ENCODE measurements at places on chromosomes 12 and 14.
A peak's percentile ranks its signal among the peaks of the same experiment; 100 is the strongest.

DNA sequence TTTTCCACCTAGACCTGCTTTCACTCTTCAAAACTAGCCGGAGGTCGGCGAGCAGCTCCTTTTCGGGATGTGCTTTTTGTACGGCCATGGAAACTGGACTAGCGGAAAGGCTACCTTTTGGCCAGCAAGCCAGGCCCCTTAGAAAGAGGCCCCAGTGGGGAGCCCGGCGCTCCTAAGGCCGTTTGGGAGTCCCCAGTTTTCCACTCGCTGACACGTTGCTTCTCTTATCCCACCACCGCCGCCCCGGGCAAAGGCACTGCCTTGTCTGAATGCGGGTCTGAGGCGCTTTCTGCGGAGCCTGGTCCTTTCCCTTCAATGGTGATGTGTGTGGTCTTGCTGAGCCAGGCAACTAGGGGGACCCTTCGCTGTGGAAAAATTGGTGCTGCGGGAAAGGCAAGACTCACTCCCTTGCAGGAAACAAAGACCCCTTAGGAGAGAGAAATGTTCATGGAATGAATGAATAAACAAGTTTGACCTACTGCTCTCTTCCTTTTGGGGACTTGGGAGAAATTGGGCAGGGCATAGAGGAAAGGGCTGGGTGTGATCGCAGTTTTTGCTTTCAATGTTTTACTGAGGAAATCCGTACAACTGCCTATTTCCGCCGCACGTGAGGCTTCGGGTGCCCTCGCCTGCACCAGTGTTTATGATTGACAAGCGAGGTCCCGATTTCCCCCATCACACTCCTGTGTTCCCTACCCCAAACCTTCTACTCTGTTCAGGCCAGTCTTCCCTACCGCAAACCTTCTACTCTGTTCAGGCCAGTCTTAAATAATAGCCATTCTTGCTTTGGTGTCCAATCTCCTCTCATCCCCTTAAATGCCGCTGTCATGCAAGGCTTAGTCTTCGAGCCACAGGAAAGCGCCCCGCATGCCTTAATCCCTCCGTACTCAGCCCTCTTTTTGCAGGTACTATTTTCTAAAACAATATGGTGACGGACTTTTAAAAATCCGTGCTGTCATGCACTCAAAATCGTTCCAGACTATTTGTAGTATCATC is 1.0 kb upstream of the SLC38A2 start:
- DNase-seq, result no peak

DNA sequence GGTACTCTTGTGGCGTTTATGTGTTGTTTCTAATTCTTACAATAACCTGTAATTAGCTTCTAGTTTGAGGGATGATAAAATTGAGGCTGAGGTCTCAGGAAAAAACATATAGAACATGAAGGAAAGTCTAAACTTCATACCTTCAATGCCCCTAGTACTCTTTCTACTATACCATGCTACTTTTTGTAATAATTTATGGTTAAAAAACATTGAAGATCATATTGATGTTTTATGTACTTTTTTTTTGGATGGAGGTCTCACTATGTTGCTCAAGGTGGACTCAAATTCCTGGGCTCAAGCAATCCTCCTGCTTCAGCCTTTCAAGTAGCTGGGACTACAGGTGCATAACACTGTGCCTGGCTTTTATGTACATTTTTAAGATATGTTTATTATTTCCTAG is 13.8 kb downstream of the G2E3 start:
- DNase-seq, result no peak

DNA sequence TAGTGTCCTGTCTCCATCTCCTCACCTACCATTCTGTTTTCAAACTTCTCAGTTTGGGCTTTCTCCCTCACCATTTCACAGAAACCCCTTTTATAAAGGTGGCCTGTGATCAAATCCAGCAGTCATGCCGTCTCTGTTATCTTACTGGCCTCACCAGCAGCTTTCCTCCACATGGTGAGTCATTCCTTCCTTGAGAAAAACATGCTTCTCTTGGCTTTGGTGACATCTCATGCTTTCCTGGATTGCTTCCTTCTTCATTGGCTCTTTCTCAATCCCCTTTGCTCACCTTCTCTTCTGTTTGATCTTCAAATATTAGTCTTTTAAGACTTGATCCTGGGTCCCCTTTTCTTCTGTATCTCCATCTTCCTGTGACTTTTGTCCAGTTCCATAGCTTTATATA is 164.9 kb downstream of the ANO4 start:
- peak; percentile 13 for DNase-seq

DNA sequence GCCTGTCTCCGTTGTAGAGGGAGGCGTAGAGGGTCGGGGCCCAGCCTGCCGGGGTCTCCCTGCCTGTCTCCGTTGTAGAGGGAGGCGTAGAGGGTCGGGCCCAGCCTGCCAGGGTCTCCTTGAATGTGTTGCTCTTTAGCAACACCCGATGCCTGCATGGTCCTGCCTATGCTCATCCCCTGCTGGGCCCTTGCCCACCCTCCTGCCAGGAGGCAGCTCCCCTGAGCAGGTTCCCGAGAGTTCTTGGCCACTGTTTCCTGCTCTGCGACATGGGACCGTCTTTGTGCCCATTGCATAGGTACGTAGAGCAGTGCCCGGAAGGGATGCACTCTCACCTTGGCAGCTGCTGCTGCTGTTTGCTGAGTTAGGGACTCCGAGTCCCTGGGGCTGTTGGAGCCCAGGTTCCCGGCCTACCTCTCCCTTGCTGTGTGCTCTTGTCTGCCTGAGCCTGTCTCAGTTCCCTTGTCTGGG is 3.3 kb downstream of the KIF26A start:
- DNase-seq, result no peak

- DNase-seq, result no peak
These were observed 63.1 kb upstream of the PLBD1 start for GRCh38 chr12:14630793-14631192.

GRCh38 chr14:90805662-90806540 is 10.3 kb downstream of the TTC7B start:
- no peak for DNase-seq

- DNase-seq, result no peak
These were observed 36.1 kb downstream of the PARP11 start for GRCh38 chr12:3837049-3837448.

DNA sequence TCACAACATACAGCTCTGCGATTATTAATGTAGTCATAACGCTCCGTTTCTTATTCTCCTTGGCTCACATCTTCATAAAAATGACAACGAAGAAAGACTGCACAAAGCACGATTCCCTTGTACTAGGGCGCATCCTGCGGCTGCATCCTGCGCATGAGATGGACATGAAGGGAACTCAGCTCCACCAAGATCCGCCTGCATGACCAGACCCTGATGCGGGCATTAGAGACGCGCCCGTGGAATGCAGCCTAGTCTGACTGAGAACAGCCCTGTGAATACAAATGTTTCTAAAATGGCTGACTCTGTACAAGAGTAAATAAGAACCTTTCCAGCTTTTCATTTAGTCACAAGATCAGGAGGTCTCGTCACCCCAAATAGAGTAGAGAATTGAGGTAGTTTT is 422.2 kb downstream of the NOVA1 start:
- DNase-seq, result no peak

GRCh38 chr14:54761835-54762234 is 140.8 kb downstream of the GCH1 start:
- DNase-seq, result no peak

DNA sequence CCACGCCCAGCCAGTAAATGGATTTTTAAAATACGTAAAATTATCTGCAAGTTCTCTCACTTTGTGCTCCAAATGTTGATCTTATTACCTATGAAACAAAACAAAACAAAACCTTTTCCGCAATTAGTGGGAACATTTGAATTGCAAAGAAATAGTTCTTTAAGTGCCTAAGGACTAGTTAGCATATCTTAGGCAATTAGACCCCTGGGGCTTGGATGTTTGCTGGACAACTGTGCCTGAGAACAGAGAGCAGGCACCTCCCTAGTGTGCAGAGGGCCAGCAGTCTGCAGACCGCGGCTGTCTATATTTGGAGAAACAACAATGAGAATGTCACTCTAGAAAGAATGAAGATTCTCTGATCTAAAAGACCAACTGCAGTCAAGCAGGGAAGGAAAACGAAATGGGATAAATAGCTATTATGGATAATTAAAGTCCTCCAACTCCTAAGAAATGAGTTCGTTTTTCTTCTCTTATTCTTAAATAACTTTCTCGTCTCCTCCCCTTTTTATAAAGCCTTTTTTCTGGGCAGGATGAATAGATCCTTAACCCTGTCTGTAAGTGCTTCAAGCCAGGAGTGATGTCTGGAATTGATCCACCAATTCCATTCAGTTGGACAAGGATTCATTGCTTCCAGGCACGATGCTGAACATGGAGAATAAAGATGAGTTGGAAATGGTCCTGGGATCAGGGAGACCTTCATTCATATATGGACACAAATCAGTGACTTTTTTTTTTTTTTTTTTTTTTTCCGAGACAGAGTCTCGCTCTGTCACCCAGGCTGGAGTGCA is 16.2 kb downstream of the SLC17A8 start:
- DNase-seq, result no peak

DNA sequence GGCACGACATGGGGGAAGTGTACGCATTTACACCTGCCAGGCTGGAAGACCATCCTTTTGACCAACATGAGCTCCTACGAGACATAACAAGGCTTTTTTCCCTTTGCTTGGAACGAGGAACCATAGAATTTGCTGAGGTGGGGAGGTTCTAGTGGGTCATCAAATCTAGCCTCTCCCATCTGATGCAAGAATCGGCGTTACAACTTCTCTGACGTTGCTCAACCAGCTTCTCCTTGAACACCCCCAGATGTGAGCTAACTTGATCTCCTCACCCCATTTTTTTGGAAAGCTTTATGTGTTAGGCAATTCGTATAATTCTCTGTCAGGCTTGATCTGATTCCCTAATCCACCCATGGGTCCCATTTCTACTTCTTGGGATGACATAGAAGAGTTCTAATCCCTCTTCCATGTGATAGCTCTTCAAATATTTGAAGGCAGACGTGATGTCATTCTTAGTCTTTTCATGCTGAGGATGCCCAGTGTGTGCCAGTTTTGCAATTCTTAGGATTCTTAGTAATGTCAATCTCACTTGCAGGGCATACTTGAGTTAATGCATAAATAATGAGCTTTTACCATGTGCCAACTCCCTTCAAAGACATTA is 163.6 kb upstream of the PARP11 start:
- no peak for DNase-seq

DNA sequence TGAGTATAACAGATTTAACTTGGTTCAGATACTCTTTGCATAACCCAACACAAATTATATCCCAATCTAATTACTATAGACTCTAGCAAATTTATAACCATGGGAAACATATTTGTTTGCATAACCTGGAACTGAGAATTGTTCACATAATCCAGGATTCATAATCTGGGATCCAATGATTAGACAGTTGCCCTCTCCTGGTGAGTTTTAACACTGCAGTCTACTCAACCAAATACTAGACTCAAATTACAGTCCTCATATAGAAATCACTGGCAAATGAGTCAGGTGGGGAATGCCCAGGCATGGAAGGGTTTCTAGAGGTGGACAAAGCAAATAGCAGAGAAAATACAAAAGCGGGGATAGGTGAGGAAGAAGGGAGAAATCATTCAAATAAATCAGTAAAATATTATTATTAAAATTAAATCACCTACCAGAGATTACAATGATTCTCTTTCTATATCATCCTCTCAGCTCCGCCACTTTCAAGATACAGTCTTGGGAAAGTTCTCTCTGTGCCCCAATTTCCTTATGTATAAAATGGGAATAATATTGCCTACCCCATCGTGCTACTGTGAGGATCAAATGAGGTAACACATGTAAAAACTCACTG is 9.4 kb downstream of the GCH1 start:
- DNase-seq, result peak; percentile 41

DNA sequence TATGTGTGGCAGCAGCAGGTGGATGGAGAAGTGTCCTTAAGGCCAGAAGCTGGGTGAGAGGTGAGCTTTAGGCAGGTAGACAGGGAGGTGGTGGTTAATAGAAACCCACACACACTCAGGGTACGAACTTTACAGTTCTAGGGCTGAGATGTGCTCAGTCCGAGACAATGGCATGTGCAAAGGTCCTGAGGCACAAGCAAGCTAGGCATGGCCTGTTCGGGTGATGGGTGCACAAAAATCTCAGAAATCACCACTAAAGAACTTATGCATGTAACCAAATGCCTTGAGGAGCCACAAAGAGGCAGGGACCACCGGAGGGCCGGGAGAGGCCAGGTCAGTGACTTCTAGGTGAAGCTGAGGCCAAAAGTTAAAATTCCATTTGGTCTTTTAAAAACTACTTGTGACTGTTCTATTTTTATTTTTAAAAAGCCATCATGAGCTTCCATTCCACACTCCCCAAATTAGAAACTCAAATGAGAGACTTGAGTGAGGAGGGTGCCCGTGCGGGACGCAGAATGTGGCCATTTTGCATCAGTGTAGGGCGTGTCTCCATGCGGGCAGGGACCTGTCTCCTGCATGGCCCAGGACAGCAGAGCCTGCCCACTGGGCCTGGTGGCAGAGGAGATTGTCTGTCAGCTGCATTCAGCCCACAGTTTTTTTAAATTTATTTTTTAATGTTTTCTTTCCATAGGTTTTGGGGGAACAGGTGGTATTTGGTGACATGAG is 4.0 kb downstream of the RFLNA start:
- DNase-seq, result no peak

- DNase-seq, result no peak
These were observed 5.6 kb downstream of the NFYB start for GRCh38 chr12:104132351-104132956.

DNA sequence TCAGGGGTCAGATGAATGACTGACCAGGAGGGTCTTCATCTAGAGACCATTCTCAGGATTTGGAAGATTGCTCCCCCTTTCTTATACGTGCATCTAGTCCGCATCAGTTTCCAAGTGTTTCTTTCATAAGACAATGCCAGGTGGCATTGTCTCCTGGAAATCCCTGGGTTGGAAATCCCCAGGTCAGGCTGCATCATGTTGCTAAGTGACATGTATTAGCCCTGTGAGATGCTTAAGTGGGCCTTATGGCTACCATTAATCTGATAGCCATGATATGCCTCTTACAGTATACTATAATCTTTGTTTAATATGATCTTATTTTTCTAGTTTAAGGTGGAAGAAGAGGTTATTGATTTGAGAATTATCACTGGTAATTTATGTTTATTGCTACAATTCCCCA is 92.8 kb downstream of the DIO3 start:
- no peak for DNase-seq

- DNase-seq, result no peak
These were observed 29.6 kb upstream of the SLC6A13 start for GRCh38 chr12:292186-292585.

DNA sequence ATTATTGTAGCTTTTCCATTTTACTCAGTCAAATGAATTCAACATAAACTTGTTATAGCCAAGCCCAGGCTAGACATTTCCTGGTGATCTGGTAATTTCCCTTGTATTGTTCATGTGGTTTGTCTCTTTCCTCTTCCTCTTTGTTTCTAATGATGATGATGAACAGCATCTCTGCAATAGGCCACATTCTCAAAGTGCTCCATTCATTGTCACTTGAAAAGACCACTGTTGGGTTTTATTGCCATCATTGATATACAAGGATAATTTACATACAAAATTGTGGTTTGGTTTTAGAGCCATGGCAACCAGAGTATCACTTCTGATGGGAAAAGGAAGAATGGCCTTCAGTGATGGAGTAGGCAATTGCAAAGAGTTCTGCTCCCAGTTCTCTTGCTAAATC is 379.3 kb downstream of the RGS6 start:
- no peak for DNase-seq

- DNase-seq, result no peak
These were observed 207.7 kb downstream of the FUT8 start for GRCh38 chr14:65620195-65620594.

- DNase-seq, result no peak
These were observed 340.1 kb downstream of the BCAT1 start for GRCh38 chr12:24608637-24609285.
